Amniotic stem cell (primary cell): ENCODE measurements at places on chromosomes 2 and 18.

DNA sequence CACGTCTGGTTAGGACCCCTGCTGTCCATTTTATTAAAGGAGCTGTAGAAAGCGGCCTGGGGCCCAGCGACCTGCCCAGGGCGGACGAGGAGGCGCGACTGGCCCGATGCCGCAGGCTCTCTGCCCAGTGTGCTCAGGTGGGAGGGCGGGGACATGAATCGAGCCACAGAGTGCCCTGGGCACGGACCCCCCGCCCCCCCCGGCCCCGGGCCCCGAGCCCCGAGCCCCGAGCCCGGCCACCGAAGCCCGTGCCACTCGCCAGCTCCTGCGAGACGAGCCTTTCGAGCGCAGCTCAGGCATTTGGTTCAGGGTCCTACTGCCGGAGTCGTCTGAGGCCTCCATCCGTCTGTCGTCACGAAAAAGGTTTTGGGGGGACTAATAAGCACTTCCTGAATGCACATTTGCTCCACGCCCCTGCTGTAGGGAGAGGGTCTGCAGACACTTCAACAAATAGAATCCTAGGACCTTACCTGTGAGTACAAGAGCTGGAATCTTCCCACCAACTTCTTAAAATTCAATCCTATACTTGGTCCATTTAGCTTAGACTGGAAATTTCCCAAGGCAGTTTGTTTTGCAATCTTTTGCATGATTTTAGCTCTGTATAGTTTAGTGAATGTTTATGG is 602 bp upstream of the ADAM17 start:
- no peak for DNase-seq

GRCh38 chr2:101974663-101975062 is 17.1 kb upstream of the IL1R2 start:
- DNase-seq: no peak

DNA sequence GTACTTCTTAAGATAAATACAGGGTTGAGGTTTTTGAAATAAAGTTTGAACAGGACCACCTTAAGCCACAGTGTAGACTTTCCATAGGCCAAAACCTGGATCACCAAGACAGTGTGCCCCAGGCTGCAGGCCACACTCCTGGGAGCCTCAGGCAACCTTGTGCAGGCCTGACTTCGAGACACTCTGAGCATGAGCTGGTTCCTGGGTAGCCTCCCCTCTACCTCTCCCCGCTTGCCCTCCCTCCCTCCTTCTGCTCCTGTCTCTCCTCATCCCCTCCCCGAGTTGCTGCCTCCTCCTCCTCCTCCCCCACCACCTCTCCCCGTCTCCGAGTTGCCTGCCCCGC is 10.6 kb upstream of the PROC start:
- DNase-seq: no peak

- no peak for DNase-seq
Observed at GRCh38 chr2:234267534-234267933, 217.0 kb downstream of the SPP2 start.

GRCh38 chr2:234905547-234906265 is 46.1 kb upstream of the SH3BP4 start:
- no peak for DNase-seq

GRCh38 chr2:120834206-120834605 is 98.5 kb downstream of the GLI2 start:
- no peak for DNase-seq

- DNase-seq: no peak
Observed at GRCh38 chr2:52135235-52135634, 1103.3 kb upstream of the NRXN1 start.

- DNase-seq: no peak
Observed at GRCh38 chr2:14720319-14720718, 87.8 kb downstream of the LRATD1 start.

DNA sequence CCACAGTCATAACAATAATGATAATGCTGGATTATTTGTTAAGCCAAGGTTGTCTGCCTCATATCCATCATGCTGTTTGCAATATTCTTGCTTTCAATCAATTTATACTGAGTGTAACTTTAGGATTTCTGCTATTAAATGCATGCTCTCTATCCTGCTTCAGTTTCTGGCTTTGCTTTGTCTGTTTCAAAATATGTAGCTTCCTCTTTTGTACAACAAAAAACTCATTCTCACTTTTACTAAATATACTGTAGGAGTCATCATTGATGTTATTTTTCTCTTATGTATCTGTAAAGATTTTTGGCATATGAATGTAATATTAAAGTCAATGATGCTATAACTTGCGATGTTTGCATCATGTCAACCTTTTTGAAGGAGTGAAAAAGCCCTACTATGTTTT is 149.3 kb downstream of the GPD2 start:
- no peak for DNase-seq

- no peak for DNase-seq
Observed at GRCh38 chr2:37375741-37376288, 31.4 kb downstream of the QPCT start.

- DNase-seq: no peak
Observed at GRCh38 chr2:239321596-239322415, 79.0 kb downstream of the HDAC4 start.

- no peak for DNase-seq
Observed at GRCh38 chr18:45580127-45580526, 35.1 kb upstream of the SLC14A2 start.

GRCh38 chr2:111219285-111219684 is 98.6 kb downstream of the BCL2L11 start:
- no peak for DNase-seq

- DNase-seq: no peak
Observed at GRCh38 chr2:65786007-65786717, 353.8 kb upstream of the SPRED2 start.
